Muscle of arm (tissue), 14 donors: ENCODE measurements at places on chromosomes 7 and 10. TPM values are rescaled to one million over a fixed set of nuclear protein-coding genes. Genes with fewer than 3 reads are reported as not detected.

DNA sequence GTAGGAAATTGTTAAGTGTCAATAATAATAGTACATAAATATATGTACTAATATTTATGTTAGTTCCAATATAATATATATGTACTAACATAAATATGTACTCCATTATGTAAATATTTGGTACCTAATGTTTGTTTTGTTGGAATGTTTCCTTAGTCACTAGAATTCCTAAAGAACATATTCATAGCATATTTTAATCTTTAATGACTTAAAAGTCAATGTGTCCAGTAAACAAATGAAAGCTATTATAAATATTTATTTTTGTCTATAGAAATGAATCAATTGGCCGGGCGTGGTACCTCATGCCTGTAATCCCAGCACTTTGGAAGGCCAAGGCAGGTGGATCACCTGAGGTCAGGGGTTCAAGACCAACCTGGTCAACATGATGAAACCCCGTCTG lies 153.6 kb downstream of the GPR158 start:
- no peak for DNase-seq

DNA sequence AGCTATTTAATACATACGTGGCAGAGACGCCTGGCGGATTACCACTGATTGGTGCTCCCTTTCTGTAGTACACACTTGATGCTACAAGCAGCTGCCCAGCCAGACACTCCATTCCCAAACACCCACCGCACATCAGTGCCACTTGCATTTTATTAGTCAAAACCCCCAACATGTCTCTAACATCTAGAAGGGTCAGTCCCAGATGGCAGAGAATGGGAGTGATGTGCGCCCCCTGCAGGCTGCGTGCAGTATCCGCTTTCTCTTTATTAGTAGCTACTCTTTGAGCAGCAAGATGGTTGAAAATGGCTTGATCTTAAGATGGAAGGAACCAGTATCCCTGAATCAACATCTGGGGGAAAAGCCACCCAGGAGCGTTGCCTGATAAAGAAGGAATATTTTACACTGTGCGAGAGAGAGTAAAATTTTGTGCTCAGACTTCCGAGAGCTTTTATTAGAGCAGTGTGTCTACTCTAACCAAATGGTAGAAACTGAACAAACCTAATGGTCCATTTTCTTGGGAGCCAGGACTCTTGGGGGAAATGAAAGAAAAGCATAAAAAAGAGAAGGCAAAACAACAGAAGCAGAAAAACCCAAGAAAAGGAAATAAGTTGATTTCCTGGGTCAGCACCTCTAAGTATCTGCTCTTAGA lies 78.3 kb downstream of the ST8SIA6 start:
- no peak for DNase-seq

- no peak for DNase-seq
Measured at GRCh38 chr7:156177422-156178055, 365.3 kb upstream of the SHH start.

- no peak for DNase-seq
Measured at GRCh38 chr7:94056796-94057207, 52.6 kb upstream of the BET1 start.

Gene COL17A1
- polyA plus RNA-seq: 84.9 TPM

Gene LBX1
- polyA plus RNA-seq: not detected
